Activated CD4-positive, alpha-beta memory T cell treated with anti-CD3 and anti-CD28 coated beads for 36 hours (primary cell): ENCODE measurements at places on chromosomes 4 and X. TPM values are rescaled to one million over a fixed set of nuclear protein-coding genes. Genes with fewer than 3 reads are reported as not detected.

DNA sequence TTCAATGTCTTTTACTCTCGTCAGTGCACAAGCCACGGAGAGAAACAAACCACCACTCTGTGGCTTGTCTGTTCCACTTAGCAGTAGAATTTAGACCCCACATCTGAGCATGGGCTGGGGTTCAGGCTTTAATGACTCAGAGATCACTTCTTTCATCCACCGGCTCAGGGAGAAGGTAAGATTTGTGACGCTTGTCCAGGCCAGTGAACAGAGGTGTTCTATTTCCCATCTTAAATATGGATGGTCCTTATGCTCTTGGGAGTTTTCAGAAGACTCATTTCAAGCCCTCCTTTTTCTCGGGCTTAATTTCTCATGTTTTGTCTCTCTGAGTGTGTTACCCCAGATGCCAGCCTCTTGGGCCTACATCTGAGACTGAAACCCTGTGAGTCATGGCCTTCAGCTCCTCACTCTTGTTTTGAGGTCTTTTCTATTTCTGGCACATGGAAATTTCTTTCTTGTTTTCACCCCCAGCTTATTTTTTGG is 127.4 kb upstream of the SFRP2 start:
- H3K36me3 ChIP-seq, result no peaks in the 10 kb centered on the region
- peaks cover 7% of the 10 kb centered on the region for H3K4me1 ChIP-seq
- DNase-seq, result peak; percentile 57
- H3K4me3 ChIP-seq, result no peak overlapping the region
- H3K27me3 ChIP-seq, result peaks cover 15% of the 10 kb centered on the region
- H3K27ac ChIP-seq, result no peak overlapping the region

DNA sequence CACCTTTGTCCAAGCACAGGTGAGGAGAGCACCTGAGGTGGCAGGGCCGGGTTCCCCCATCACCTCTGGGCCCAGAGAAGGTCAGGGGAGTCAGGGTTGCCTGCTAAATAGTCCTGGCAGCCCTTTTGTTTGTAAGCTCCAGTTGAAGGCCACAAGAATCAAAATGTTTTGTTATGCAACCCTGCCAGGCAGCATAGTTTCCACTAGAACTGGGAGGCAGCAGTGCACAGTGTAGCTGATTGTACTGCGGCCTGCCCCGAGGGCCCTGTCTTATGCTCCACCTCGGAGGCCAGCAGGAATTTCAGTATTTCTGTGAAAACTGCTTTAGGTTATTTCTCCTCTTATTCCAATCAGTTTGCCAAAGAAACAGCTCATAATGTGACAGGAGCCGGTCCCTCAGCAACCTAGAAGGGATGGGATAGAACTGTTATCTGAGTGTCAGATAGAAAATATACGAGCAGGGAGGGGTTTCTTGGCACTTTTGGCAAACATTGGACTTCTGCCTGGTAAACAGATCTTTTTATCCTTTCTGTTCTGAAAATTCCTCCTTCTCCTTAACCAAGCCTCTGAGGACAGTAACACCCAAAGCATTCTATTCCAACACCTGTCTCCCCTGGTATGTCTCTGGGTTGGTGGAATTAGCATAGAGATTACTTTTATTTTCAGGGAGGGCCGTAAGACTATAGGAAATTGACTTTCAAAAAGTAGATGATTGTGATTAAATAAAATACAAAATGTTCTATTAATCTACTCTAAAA is 93.6 kb downstream of the LNX1 start:
- no peak overlapping the region for H3K27ac ChIP-seq

DNA sequence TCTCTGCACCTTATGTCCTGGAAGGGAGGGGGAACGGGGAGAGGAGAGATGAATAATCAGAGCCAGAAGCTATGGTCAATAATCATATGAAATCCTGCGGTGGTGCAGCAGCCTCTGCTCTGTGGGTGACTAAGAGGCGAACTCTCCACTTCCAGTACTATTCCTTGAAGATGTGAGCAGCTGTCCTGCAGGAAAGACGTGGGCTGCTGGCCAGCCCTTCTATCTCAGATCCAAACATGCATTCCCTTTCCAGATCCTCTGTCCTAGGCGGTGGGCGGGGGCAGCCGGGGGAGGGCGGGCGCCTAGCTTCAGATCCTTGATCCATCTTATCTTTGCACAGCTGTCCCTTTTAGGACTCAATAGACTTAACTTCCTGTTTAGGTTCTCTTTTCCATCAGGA is 34.5 kb downstream of the SPINK2 start:
- no peak for DNase-seq
- H3K27me3 ChIP-seq, result no peaks in the 10 kb centered on the region
- no peak overlapping the region for H3K27ac ChIP-seq
- H3K36me3 ChIP-seq, result no peaks in the 10 kb centered on the region
- H3K4me3 ChIP-seq, result no peak overlapping the region
- H3K4me1 ChIP-seq, result no peaks in the 10 kb centered on the region

GPC3 gene
- 0.39 TPM for total RNA-seq
